Stimulated activated effector memory CD8-positive, alpha-beta T cell treated with anti-CD3 and anti-CD28 coated beads, Interleukin-12 subunit alpha, Interleukin-12 subunit beta, amount 100 ng/mL, for 72 hours (primary cell): ENCODE measurements at places on chromosomes 16 and 17.

DNA sequence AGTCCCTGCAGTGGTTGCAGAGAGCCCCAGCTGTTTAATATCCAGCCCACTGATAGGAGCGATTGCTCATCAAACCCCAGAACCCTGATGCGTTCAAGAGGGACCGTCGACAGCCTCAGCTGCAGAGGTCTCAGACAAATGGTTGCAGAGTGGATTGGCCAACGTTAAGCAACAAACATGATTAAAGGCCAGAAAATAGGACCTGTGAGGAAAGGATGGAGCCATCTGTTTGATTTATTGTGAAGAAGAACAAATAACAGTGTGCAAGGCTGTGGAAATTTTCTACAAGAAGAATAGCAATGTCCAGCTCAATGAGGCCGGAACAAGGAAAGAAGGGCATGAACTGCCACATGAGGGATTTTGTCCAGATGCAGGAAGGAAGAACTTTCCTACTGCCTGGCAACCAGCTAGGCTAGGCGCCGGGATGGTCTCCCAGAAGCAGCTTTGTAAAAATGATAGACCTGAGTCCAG is 138.4 kb upstream of the DNAH9 start:
- DNase-seq: no peak

- DNase-seq: no peak
Measured at GRCh38 chr16:47013910-47014309, 40.4 kb upstream of the DNAJA2 start.

DNA sequence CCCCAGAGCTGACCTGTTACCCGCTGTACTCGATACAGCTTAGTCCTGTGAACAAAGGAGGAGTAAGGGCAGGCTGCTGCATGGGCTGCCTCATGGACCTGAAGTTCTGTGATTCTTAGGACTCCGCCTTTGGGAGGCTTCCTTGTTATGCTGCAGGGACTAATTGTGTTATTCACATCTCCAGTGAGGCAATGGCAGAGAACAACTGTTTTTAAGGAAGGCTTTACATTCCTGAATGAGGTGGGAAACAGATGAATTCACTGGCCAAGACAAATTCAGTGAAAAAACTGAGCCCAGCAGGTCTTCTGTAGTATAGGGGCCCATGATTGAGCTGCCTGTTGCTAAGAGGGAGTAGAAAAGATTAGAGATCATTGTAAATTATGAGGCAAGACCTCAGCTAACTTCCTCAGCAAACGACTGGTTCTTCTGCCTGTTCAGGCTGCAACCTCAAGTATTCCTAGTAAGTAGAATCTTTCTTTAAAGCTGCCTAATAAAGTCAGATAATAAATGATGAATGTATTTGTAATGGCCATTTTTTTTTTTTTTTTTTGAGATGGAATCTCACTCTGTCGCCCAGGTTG is 26.3 kb downstream of the ADORA2B start:
- no peak for DNase-seq

DNA sequence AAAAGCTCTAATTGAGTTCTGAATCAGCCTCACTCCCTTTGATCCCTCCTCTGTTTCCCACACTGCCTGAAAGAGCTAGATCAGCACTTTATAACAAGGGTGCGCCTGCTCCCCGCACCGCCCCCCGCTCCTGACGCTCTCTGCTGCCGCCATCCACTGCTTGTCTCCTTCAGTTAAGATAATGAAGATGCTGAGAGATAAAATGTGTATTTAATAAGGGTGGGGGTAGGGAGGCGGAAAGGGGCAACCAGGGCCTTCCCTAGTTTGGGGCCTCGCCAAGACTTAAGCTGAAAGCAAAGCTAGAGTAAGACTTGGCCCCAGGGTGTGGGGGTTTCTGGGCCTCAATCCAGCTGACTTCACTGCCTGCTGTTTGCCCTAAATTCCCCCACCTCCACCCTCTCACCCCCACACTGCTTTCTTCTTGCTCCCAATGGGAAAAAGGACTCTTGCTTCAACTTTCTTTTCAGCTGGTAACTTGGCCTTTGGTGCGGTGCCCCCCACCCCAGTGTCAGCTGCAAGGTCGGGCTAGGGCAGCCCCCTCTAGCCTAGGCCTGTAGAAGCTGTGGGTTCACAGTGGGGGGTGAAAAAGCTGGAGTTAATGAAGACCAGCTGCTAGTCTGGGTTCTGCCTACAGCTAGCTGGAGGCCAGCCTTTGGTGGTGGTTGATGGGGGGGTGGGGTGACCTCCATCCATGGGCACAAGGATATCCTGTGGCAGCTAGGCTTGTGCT is 1.8 kb upstream of the RARA start:
- DNase-seq: no peak

- DNase-seq: no peak
Measured at GRCh38 chr16:68309799-68310198, 947 bp downstream of the SLC7A6OS start.

GRCh38 chr16:57469046-57469445 is 6.6 kb downstream of the POLR2C start:
- no peak for DNase-seq

- no peak for DNase-seq
Measured at GRCh38 chr16:4625560-4626159, 1.0 kb downstream of the MGRN1 start.

- no peak for DNase-seq
Measured at GRCh38 chr17:42684929-42685556, 2.7 kb downstream of the CNTNAP1 start.

- DNase-seq: no peak
Measured at GRCh38 chr17:13204607-13205237, 186.9 kb upstream of the ELAC2 start.

DNA sequence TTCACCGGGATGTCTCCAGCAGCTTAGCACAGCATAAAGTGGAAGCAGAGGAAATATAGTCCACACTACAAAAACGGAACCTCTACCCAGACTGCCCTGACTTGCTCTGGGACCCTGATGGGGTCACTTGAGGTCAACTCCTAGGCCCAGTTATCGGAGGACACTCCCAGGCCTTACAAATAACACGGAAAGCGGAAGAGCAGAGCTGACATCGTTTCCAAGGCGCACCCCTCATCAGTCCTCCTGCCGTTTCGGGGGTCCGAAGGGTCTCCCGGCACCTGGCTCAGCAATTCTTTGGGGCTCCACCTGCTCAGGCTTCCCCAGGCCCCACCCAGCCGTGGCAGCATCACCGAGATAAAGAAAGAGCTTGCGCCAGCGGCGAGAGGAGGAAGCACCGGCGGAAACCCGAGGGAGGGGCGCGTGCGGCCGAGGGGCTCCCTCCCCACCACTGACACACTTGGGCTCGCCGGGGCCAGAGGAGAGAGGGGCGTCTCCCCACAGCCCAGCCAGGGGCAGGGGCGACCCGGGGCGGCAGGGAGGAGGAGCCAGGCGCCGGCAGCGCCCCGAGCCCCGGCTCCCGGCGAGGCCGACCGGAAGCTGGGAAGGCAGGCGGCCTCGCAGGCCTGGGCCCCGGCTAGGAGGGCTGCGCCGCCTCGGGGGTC is 727 bp downstream of the CORO7 start:
- DNase-seq: peak; percentile 43

DNA sequence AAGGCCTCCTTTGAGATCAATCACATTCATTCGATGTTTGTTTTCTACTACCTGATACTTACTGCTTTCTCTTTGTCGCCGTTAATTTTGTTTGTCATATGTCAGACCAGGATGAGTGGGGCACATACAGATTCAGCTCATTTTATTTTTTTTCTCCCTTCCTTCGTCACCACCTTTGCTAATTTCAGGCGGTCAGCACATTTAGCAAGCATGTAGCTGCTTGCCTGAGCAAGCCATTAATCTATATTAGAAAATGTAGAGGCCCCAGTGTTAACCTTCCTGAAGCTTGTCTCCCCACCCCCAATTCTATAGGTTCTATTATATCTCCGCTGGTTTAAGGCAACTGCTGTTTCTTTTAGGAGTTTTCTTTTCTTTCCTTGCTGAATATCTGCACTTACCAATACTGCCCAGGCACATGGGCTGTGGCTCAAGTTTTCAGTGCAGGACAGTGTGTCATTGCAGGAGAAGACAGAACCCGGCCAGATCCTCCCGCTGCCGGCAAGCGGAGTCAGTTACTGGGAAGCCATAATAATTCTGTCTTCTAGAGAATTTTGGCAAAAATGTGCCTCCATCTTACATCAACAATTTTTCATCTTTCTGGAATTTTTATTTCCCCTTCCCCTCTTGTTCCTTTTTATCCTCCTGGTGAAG is 714.3 kb downstream of the WWOX start:
- DNase-seq: no peak

GRCh38 chr17:65848751-65849150 is 287.3 kb upstream of the AXIN2 start:
- no peak for DNase-seq

DNA sequence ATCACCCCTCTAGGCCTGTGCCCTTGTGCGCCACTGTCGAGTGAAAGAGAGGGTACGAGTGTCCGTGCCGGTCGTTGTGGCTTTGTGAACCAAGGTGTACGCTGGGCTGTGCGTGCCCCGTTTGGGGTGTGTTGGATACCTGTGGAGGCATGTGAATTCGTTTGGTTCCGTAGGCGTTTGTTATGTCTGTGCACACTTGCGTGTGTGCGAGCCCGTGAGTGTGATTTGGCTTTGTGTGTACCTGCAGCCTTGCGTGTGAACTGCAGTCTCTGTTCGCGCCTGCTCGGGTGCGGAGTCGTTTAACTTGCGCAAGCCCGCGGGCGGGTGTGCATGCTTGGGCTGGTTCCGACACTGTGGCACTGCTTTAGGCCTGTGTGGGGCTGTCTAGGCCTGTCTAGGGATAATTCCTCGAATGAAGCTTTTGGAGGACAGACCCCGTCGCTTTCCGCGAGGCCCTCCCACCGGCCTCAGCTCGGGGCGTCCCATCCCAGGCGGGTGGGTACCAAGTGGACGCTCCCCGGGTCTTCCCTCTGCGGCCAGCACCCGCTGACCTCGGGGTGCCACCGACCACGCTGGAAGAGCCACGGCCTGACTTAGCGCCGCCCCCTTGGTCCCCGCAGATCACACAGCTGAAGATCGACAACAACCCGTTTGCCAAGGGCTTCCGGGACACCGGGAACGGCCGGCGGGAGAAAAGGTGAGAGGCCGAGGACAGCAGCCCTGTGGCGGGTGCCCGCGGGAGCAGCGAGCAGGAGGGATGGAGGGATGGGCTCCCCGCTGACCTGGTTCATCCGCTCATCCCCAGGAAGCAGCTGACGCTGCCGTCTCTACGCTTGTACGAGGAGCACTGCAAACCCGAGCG is 4.4 kb downstream of the TBX2 start:
- DNase-seq: no peak

DNA sequence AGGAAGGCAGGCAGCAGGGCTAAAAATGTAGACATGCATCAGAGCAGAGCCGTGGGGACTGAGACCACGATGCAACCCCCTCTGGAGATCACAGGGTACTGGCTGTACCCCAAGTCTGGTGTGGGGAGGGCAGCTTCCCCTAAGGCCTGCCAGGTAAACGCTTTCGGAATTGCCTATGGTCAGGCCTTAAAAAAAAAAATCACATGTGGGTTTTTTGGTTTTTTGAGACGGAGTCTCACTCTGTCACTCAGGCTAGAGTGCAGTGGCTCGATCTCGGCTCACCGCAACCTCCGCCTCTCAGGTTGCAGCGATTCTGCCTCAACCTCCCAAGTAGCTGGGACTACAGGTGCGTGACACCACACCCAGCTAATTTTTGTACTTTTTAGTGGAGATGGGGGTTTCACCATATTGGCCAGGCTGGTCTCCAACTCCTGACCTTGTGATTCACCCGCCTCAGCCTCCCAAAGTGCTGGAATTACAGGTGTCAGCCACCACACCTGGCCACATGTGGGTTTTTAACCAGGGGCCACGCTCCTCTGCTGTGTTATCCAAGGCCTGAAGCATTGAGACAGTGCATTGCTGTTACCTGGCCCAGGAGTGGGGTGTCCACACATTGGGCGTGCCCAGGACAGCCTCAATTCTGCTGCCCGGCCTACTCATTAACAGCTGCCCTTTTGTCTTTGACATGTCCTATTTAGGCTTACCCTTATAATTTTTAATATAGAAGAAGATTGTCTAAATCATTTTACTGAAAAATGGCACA is 50.4 kb downstream of the LITAF start:
- DNase-seq: no peak

- no peak for DNase-seq
Measured at GRCh38 chr16:54422569-54422978, 136.0 kb upstream of the IRX3 start.

DNA sequence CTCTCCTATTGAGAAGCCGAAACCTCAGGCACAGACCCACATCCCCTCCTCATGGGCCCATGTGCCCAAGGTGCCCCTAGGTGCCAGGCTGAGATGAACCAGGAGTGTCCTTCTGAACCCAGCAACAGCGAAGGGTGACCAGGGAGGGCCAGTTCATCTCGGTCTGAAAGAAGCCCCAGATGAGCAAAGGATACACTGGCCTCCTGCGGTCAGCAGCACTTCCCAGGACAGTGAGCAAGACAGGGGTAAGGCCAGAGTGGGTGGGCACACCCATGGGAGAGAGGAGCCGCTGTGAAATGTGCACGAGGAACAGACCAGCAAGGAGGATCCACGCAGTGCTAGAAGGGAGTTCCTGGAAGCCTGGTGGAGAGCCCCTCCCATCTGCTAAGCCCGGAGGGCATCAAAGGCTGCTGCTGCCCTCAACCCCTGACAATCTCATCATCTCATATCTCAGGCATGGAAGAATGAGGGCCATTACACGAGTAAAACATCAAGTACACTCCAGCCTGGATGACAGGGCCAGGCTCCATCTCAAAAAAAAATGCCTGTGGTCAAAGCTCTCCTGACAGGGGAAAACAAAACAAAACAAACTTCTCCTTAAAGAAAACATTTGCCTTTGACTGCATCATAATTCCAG is 3.3 kb upstream of the HBZ start:
- DNase-seq: no peak

DNA sequence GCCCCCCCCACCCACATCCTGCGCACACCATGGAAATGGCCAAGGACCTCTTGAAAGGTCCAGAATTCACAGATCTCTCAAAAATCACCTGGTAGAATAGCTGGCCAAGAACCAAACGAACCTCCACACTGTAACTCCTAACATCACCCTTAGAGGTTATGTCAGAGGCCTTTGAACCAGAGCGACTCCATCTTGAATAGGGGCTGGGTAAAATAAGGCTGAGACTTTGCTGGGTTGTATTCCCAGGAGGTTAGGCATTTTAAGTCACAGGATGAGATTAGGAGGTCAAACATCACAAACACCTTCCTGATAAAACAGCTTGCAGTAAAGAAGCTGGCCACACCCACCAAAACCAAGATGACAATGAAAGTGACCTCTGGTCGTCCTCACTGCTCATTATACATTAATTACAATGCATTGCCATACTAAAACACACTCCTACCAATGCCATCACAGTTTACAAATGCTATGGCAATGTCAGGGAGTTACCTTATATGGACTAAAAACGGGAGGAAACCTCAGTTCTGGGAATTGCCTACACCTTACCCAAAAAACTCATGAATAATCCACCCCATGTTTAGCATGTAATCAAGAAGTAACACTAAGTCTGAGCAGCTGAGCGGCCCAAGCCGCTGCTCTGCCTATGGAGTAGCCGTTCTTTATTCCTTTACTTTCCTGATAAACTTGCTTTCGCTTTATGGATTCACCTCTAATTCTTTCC is 34.8 kb downstream of the SYCE1L start:
- no peak for DNase-seq

GRCh38 chr17:30354701-30355100 is 20.8 kb upstream of the TMIGD1 start:
- no peak for DNase-seq
